ENCODE measurements at places on chromosomes 1 and 21.

- DNase-seq: no peak
These were observed 25.8 kb upstream of the MYCL start for GRCh38 chr1:39927538-39927937.

- DNase-seq: no peak
These were observed 65.2 kb upstream of the TMPRSS15 start for GRCh38 chr21:18468790-18469189.

GRCh38 chr1:167200749-167201148 lies 19.9 kb upstream of the POU2F1 start:
- DNase-seq: no peak

DNA sequence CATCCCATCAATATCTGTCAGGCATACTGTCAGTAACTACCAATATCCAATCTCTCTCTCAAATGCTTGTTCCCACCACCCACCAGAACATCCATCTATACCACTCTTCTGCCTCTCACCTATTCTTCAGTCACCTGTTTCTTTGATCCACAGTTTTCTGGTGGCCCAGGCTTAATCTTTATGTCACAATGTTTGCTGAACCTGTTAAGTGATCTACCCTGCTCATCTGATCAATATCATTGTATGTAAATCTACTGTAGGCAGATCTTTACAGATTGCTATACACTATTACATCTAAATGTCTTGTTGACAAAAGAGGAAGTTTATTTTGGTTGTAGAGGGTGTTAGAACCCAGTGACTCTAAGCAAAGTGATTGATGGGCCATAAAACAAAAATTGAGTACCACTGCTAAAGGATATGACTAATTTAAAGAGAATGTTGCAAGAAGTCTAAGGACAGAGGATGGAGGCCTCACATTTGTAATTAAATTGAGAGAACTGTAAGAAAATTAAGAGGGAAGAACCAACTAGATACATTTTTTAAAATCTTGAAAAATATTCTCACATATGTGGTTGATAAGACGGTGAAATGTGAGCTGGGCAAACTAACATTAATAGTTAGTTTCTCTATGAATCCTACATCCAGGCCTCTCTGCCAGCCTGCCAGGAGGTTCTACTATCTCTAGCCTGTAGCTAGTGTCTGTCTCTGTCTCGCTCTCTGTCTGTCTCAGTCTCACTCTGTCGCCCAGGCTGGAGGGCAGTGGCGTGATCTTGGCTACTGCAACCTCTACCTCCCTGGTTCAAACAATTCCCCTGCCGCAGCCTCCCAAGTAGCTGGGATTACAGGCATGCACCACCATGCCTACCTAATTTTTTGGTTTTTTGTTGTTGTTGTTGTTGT lies 34.1 kb downstream of the EGLN1 start:
- no peak for DNase-seq

GRCh38 chr1:229428256-229428655 lies 5.6 kb downstream of the ACTA1 start:
- no peak for DNase-seq

- no peak for DNase-seq
These were observed 44.1 kb downstream of the GPR3 start for GRCh38 chr1:27436204-27437159.

- no peak for DNase-seq
These were observed 111.5 kb downstream of the SEC16B start for GRCh38 chr1:177858332-177858821.

- DNase-seq: no peak
These were observed 68.3 kb upstream of the RC3H1 start for GRCh38 chr1:174090471-174090870.

DNA sequence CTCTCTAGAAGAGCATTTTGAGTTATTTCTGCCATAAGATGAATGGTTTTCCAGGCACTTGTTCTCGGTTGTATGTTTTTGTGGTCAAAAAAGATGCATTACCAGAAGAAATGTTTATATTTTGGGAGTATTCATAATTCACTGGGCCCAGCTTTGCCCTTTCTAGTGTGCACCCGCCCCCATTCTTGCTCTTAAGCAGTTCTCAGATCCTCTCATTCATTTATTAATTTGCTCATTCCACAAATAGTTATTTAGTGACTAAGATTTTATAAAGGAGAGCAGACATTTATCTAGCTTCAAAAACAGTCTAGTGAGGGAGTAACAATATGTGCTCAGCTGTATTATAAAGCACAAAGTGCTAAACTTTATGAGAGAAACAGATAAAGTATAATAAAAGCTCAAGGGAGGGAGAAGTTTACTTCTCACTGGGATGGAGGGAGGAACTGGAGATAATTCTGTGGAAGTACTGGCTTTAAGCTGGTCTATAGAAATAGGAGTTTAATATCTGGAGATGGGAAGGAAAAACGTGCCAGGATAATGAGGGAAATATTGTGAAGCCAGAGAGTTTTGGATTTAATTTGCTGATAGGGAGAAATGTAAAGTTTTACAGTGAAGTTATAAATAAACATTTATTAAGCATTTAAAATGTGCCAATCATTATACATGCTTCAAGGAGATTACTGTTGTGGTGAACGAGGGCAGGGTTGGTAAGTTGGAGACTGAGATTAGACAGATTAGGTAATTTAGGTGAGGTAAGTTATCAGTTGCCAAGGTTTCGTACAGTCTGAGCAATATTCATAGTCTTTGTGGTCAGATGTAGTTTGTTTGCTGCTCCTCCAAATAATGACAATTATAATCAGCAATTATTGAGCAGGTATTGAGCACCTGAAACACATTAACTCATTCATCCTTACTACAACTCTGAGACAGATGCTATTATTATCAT lies 9.1 kb upstream of the MACF1 start:
- no peak for DNase-seq

DNA sequence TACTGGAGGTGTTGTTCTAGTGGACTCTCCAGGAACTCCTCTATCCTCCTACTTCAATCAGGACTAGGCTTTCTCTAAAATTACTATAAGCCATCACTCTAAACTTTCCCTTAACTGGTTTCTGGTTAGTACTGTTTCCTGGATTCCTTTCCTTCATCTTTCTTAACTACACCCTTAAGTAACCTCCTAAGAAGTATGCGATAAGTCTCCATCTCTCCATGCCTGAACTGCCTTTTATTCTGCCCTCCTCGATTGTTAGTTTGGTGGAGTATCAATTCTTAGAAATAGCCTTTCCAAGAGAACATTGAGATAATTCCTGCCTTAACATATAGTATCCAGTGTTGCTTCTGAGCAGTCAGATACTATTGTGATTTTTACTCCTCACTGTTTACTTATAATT lies 162.9 kb upstream of the PDE4B start:
- no peak for DNase-seq

DNA sequence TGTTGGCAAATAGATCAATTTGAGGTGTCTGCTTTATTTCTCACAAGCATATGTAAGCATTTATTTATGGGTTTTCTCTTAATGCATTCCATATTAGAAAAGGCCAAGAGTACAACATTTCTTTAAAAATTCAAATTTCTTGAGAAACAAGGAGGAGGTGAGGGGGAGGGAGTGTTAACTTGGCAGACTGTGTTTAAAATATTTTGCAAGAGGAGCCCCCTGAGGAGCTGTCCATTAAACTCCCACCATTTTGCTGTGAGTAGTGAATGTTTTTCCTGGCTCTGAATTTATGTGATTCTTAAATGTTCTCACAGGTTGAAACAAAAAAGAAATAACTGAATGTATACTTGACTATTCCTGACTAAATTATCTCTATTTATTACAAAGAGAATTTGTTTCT lies 363.8 kb downstream of the PTPRC start:
- DNase-seq: no peak

DNA sequence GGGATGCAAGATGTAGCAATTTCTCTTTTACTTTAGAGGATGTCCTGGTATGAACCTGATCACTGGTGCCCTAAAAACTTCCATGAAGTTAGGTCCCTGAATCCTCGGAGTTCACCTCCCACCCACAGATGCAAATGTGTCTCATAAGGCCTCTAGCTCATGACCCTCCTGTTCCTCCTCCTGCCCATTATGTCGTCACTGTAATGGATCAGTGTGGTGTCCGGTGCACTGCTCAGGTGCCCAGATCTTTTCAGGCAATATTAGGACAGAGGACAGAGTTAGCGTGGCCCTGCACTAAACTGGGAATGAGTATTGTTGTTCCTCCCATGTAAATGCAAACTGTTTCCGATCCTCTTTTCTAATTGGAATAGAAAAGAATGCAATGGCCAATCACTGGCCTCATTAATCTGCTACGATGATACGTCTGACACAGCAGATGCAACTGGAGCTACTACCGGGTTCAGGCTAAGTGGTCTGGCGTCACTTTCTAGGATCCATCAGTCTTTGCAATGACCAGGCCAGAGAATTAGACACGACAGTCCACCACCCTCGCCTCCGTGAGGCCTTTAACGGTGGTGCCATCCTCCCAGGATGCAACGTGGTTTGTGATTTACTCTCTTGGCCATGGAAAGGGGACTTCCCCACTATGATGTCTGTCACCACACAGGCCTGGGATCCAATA lies 3.4 kb upstream of the COL6A2 start:
- DNase-seq: no peak

- no peak for DNase-seq
These were observed 41.5 kb downstream of the CAPN9 start for GRCh38 chr1:230788561-230789275.

DNA sequence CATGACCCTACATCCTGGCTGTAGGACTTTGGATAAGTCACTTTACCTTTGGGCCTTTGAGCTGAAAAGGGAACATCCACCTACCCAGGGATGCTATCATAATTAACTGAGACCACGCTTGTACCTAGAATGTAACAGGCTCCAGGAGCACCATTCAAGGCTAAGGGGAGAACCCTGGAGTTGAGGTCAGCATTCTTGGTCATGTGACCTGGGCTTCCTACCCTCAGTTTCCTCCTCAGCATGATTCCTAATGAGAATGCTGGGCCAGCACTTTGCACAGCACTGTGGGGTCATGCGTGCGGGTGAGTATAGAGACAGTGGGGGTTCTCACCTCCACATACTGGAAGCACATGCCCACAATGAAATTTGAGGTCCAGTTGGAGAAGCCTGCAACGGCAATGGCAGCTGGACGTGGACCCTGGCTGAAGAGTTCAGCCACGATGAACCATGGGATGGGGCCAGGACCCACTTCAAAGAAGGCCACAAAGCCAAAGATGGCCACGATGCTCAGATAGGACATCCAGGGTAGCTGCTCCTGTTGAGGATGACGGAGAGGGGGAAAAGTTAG lies 31.3 kb downstream of the SLC2A1 start:
- DNase-seq: no peak

GRCh38 chr21:32475162-32475812 lies 62.8 kb downstream of the EVA1C start:
- DNase-seq: no peak

- no peak for DNase-seq
These were observed 45.7 kb downstream of the NAV1 start for GRCh38 chr1:201584471-201585092.

- DNase-seq: no peak
These were observed 16.2 kb upstream of the COL18A1 start for GRCh38 chr21:45388611-45389296.

DNA sequence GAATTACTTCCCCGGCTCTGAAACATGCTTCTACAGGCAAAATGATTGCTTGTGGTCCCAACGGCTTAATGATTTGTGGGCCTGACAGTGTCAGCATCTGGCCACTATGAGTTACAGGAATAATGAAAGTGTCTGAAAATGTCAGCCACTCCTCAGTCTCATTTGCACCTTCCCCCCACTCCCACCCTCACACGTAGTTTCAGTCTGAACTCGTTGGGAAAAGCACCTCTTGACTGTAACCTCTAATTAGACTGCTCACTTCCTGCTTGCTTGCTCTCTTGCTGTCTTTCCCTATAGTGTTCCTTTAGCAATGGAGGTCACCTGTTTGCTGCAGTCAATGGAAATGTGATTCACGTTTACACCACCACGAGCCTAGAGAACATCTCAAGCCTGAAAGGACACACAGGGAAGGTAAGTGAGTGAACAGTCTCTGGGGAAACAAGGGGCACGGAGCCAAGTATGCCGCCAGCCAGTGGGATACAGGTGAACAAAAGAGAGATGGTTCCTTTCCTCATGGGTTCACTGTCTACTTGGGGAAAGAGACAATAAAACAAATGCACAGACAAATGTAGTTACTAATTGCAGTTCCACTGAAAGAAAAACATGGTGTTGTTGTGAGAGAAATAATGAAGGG lies 27.1 kb downstream of the CFAP57 start:
- DNase-seq: no peak

- DNase-seq: no peak
These were observed 121.2 kb downstream of the DUSP10 start for GRCh38 chr1:221620437-221621384.

DNA sequence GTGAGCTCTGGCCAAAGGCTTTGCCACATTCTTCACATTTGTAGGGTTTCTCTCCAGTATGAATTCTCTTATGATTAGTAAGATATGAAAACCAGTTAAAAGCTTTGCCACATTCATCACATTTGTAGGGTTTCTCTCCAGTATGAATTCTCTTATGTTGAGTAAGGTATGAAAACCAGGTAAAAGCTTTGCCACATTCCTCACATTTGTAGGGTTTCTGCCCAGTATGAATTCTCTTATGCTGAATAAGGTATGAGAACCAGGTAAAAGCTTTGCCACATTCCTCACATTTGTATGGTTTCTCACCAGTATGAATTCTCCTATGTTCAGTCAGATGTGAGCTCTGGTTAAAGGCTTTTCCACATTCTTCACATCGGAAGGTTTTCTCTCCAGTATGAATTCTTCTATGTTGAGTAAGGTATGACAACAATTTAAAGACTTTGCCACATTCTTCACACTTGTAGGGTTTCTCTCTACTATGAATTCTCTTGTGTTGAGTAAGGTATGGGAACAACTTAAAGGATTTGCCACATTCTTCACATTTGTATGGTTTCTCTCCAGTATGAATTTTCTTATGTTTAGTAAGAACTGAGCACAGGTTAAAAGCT lies 20.7 kb downstream of the ZNF695 start:
- DNase-seq: no peak

GRCh38 chr1:226350519-226350865 lies 41.5 kb upstream of the LIN9 start:
- DNase-seq: no peak
